ENCODE measurements at places on chromosomes 16 and 17. TPM values are rescaled to one million over a fixed set of nuclear protein-coding genes. Genes with fewer than 3 reads are reported as not detected.

GRCh38 chr17:70060415-70060814 lies 14.6 kb upstream of the KCNJ16 start:
- no peaks in the 10 kb centered on the region for H3K36me3 ChIP-seq
- H3K4me3 ChIP-seq = no peak overlapping the region
- no peaks in the 10 kb centered on the region for H3K4me1 ChIP-seq
- DNase-seq = no peak

DNA sequence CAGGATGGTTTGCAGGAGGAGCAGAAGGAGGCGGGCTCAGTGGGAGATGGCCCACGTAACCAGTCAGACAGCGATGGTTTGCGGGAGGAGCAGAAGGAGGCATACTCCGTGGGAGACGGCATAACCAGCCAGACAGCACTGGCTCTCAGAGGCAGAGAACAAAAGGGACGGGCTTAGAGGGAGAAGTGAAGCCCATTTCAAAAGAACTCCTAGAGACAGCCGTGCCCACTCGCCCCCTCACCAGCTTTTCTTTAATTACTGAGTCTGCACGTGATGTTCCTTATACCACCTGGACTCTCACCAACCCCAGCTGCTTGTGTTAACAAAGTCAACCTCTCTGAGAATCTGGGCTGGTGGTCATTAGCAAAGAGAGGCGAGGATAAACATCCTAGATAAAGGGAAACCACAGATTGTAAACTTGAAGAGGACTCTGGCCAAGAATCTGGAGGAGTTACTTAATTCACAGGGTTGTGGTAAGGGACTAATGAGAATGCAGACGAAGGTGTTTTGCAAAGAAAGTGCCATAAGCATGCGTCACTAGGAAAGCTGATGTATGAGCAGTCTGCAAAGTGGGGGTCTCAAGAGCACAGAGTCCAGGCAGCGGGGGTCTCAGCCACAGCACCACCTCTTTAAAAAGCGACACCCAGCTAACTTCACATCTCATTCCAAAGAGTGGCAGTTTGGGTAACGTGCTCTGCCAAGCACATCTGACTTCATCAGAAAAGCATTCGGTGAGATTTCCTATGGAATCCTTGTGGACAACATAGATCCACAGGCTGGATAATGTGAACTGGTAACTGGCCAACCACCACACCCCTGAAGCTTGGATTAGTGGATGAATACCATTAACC lies 51.7 kb downstream of the NXN start:
- peaks cover 45% of the 10 kb centered on the region for H3K4me1 ChIP-seq
- DNase-seq = peak; percentile 88
- H3K36me3 ChIP-seq = no peaks in the 10 kb centered on the region
- H3K27me3 ChIP-seq = no peaks in the 10 kb centered on the region

GRCh38 chr16:4970010-4970409 lies 11.9 kb downstream of the SEC14L5 start:
- no peak overlapping the region for H3K4me3 ChIP-seq
- no peak for DNase-seq
- H3K27ac ChIP-seq = no peak overlapping the region
- no peaks in the 10 kb centered on the region for H3K36me3 ChIP-seq
- no peaks in the 10 kb centered on the region for H3K27me3 ChIP-seq
- H3K4me1 ChIP-seq = no peaks in the 10 kb centered on the region

GRCh38 chr16:67019171-67019570 lies 9.8 kb upstream of the CBFB start:
- no peaks in the 10 kb centered on the region for H3K27me3 ChIP-seq
- no peak overlapping the region for H3K27ac ChIP-seq
- H3K36me3 ChIP-seq = no peaks in the 10 kb centered on the region
- peaks cover 9% of the 10 kb centered on the region for H3K4me1 ChIP-seq

- H3K27ac ChIP-seq = no peak overlapping the region
- H3K4me3 ChIP-seq = no peak overlapping the region
- H3K36me3 ChIP-seq = no peaks in the 10 kb centered on the region
- no peak for DNase-seq
- no peaks in the 10 kb centered on the region for H3K27me3 ChIP-seq
Observed at GRCh38 chr16:66706506-66706880, 9.9 kb upstream of the CMTM4 start.

- no peaks in the 10 kb centered on the region for H3K36me3 ChIP-seq
- H3K27me3 ChIP-seq = no peaks in the 10 kb centered on the region
- H3K4me3 ChIP-seq = peak overlapping the region; percentile 86
- peak overlapping the region; percentile 64 for H3K27ac ChIP-seq
Observed at GRCh38 chr16:383326-384051, 1.7 kb upstream of the PGAP6 start.

DNA sequence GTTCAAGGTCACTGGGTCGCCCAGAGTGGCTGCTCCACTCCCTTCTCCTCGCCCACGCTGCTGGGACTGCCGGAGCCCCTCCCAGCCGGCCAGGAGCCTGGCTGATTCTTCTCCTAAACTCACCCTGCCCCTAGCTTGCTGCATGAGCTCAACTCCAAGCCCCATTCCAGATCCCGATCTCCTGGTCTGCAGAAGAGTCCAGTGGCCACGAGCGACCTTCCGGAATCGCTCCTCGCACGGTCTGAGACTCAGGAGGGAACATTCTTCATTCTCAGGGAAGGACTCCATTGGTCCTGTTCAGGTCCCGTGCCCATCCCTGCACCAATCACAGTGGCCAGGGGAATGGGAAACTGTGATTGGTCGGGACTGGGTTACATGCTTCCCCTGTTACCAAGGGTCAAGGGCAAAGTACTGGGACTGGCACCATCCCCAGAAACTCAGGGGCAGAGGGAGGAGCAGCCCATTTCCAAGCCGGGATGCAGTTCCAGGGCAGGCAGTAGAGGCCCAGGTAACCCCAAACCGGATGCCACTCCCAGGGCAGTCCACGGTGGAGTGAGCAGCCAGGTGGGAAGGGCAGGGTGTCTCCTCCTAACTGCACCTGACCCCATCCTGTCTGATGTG lies 24.5 kb upstream of the CIBAR2 start:
- DNase-seq = no peak
- peak overlapping the region; percentile 52 for H3K4me3 ChIP-seq
- no peak overlapping the region for H3K27ac ChIP-seq
- peaks cover 4% of the 10 kb centered on the region for H3K4me1 ChIP-seq
- H3K36me3 ChIP-seq = no peaks in the 10 kb centered on the region
- H3K27me3 ChIP-seq = no peaks in the 10 kb centered on the region

DNA sequence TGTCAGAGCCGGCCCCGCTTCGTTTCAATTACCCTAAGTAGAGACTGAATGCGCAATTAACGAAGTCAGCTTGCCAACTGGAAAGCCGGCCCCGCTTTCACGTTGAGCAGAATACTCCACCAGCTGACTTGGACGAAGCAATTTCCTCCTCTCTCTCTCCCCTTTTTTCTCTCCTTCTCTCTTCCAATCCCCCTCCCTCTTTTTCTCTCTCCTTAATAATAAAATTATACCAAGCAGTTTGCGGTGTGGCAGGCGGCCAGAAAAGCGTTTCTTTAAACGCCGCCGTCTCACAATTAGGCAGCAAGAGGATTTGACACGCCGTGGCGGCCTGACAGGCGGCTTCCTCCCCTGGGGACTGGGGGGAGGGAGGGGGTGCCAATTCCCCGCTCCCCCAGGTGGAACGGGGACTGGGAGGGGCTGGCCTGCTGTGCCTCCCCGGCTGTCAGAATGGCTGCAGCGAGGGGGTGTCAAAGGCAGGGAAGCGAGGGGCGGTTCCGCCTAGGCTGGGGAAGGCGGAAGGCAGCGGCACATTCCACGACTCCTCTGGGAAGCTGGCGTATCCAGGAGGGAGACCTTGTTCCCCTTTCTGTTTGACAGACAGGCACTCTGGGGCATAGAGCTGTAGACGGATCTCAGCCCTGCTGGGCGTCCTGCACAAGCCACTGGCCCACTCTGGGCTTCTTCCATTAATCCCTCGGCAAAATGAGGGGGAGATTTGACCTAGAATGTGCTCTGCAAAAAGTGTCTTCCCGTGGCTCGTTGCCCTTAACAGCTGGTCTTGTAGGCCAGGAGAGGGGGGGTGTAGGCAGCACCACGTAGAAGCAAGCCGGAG lies 52.7 kb downstream of the SREBF1 start:
- H3K36me3 ChIP-seq = no peaks in the 10 kb centered on the region
- peak overlapping the region; percentile 73 for H3K4me3 ChIP-seq
- H3K27ac ChIP-seq = no peak overlapping the region
- H3K27me3 ChIP-seq = no peaks in the 10 kb centered on the region
- peaks cover 17% of the 10 kb centered on the region for H3K4me1 ChIP-seq

- H3K4me3 ChIP-seq = no peak overlapping the region
- peaks cover 10% of the 10 kb centered on the region for H3K4me1 ChIP-seq
- no peaks in the 10 kb centered on the region for H3K36me3 ChIP-seq
- DNase-seq = peak; percentile 72
Observed at GRCh38 chr16:4214215-4214621, 27.7 kb downstream of the SRL start.

GRCh38 chr17:73060721-73061120 lies 31.8 kb downstream of the SLC39A11 start:
- peaks cover 35% of the 10 kb centered on the region for H3K4me1 ChIP-seq
- no peak for DNase-seq
- no peak overlapping the region for H3K27ac ChIP-seq
- no peaks in the 10 kb centered on the region for H3K27me3 ChIP-seq
- no peak overlapping the region for H3K4me3 ChIP-seq

GRCh38 chr16:56382459-56382858 lies 42.9 kb downstream of the AMFR start:
- H3K4me1 ChIP-seq = peaks cover 15% of the 10 kb centered on the region
- H3K27me3 ChIP-seq = no peaks in the 10 kb centered on the region
- peaks cover 24% of the 10 kb centered on the region for H3K36me3 ChIP-seq
- H3K27ac ChIP-seq = peak overlapping the region; percentile 56

DNA sequence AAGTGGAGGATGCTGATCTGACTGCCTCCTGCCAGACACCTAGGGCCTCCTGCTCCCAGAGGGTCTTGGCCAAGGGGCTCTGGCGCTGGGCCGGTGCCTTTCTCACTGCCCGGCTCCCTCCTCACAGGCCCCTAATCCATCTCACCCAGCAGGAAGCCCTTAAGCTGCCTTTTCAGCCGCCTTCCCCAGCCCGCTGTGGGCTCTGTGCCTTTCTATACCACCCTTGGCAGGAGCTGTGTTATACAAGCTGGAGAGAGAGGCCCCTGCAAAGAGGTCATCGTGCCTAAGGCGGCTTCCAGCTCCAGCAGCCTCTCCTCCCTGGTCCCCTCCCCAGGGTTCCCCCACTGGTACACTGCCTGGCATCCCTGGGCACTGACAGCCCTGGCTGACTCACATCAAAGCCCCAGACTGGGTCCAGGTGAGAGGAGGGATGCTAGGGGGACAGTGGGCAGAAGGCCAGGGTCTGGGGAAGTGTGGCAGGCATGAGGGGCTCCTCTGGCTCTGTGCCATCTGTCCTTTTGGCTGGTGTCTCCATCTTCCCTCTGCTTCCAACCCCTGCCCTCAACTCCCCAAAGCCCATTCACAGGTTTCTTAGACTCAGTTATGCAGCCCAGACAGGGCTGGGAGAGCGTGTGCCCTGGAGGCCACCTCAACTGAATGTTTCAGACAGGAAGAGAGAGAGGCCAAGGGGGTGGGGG lies 15.3 kb upstream of the FZD2 start:
- no peak overlapping the region for H3K27ac ChIP-seq
- peaks cover 39% of the 10 kb centered on the region for H3K4me1 ChIP-seq
- H3K36me3 ChIP-seq = no peaks in the 10 kb centered on the region
- H3K27me3 ChIP-seq = no peaks in the 10 kb centered on the region

DNA sequence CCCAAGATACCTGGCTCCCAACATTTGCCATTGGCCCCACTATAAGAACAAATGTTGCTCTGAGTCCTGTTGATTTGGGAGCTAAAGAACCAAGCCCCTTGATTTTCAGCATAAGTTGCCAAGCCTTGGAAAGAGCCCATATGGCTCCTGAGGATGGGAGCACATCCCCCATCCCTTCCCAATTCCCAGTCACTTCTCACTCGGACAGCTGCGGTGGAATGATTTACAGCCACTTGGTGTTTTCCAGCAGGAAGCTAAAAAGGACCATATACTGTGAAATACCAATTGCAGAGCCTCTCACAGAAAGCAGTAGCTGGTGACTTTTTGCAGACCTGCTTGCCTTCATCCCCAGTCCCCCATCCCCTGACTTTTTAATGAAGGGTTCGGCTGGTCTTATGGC lies 524.6 kb downstream of the GRIN2A start:
- no peaks in the 10 kb centered on the region for H3K27me3 ChIP-seq
- no peak overlapping the region for H3K4me3 ChIP-seq
- no peaks in the 10 kb centered on the region for H3K36me3 ChIP-seq
- no peak overlapping the region for H3K27ac ChIP-seq
- no peaks in the 10 kb centered on the region for H3K4me1 ChIP-seq
- no peak for DNase-seq

DNA sequence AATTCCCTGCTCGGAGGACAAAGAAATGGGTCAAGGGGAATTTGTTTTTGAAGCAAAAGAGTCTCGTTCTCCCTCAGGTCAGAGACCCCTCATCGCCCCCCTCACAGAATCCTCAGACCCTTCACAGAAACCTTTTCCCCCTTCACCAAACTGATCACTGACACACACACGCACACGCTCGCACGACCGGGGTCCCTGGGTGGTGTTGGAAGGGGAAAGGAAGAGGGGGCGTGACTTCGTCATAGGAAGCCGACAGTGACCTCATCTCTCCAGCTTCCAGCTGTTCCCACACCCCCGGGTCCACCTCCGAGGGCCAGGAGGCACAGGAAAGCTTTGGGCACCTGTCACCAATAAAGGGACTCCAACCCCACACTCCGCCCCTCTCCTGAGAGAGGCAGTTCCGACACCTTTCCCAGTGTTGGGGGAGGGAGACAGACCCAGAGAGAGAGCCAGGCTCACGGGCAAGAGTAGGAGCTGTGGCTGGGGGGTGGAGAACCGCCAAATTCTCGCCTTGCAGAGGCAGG lies 1.2 kb downstream of the ASGR1 start:
- peak overlapping the region; percentile 77 for H3K4me3 ChIP-seq
- H3K27ac ChIP-seq = no peak overlapping the region

GRCh38 chr17:2611627-2612026 lies 18.2 kb downstream of the PAFAH1B1 start:
- DNase-seq = no peak
- H3K36me3 ChIP-seq = no peaks in the 10 kb centered on the region
- H3K27me3 ChIP-seq = no peaks in the 10 kb centered on the region
- no peak overlapping the region for H3K4me3 ChIP-seq

- H3K27me3 ChIP-seq = peaks cover 21% of the 10 kb centered on the region
- peaks cover 10% of the 10 kb centered on the region for H3K4me1 ChIP-seq
- DNase-seq = no peak
- H3K27ac ChIP-seq = peak overlapping the region; percentile 9
- H3K4me3 ChIP-seq = peak overlapping the region; percentile 50
- H3K36me3 ChIP-seq = no peaks in the 10 kb centered on the region
Observed at GRCh38 chr17:45948498-45948880, 50.6 kb upstream of the STH start.

- no peak overlapping the region for H3K27ac ChIP-seq
- H3K27me3 ChIP-seq = no peaks in the 10 kb centered on the region
- H3K4me3 ChIP-seq = peak overlapping the region; percentile 96
- H3K4me1 ChIP-seq = no peaks in the 10 kb centered on the region
Observed at GRCh38 chr16:28975158-28975599, 601 bp downstream of the SPNS1 start.

JUP gene
- 132 TPM for total RNA-seq

PRR15L gene
- 6.0 TPM for total RNA-seq

CRISPLD2 gene
- 3.2 TPM for total RNA-seq
